ENCODE measurements at places on chromosomes 1 and 21. TPM values are rescaled to one million over a fixed set of nuclear protein-coding genes. Genes with fewer than 3 reads are reported as not detected.

DNA sequence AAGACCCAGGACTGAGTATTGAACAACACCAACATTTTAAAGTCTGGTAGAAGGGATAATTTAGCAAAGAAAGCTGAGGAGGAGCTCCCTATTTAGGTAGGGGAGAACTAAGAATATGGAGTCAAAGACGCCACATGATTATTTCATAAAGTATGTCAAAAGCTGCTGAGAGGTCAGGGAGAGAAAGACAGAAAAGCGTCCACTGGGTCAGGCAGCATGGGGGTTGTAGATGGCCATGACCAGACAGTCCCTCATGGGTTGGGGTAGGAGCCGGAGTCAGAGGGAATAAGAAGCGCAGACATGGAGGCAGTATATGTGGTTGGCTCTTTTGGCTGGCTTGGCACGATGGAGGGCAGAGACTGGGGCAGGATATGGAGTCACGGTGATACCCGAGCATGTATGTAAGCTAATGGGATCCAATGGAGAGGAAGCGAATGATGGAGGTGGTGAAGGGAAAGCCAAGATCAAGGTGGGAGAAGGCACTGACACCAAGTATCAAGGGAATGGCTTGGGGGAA is 4.8 kb downstream of the C1orf115 start:
- no peak for DNase-seq

DCDC2B gene
- total RNA-seq: not detected

GRCh38 chr21:45455674-45456583 is 51.0 kb downstream of the COL18A1 start:
- DNase-seq: no peak

GRCh38 chr1:214935258-214935657 is 147.3 kb upstream of the KCNK2 start:
- no peak for DNase-seq

DNA sequence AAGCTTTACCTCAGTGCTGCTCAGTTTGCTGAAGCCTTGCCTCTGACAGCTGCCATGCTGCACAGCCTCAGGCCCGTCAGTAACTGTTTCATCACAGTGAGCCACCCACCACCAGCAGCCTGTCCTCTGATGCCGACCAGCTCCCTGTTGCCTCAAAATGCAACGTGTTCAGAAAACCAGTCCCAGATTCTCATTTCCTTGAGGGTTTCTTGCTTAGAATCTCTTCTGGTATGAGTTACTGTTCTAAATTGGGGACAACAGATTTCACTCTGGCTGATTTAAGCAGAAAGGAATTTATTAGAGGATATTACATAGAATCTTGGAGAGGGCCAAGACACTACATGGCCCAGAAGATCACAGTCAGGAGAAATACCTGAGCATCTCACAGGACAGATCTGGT is 11.0 kb downstream of the UBL4B start:
- DNase-seq: no peak

DNA sequence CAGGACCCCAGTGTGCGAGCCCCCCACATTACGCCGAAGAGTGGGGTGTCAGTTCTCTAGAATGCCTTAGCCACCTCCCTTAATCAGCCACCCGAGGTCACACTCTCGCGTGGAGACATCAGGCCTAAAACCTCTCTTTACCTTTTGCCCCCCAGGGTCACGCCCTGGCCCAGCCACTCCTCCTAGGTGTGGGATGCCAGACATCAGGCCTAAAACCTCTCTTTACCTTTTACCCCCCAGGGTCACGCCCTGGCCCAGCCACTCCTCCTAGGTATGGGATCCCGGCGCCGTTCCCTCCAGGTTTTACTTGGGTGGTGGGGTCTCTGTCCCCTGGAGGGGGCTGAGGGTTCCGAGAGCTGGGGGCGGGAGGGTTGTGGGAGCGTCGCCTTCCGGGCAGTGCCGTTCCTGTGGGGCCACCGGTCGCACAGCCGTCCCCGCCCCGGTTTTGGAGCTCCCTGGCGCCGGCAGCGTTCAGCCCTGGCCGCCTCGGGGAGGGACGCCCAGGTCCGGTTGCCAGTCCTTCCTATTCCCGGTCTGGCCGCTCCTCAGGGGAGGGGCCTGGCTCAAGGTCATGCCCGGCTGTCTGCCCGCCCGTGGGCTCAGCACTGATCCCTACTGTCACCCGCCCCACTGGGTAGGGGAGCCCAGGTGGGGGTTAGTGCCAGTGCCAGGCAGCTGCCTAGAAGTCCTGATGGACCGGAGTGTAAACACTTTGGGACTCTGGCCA is 882 bp downstream of the VPS13D start:
- DNase-seq: no peak

DNA sequence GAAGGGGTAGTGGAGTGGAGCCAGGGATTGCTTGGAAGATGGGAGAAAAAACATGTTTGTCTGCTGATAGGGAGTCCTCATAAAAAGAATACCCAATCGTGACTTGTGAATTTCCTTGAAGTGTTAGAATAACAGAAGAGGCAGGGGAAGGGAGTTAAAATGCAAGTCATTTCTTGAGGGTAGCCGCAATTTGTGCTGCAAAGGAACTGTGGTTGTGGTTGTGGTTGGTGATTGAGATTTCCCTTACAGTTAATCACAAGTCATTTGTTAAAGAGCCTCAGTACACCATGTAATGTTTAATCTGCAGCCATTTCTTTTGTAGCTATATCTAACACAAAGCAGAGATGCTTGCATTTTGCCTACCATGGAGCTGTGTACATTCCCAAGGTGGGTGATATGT is 38.5 kb upstream of the EGLN1 start:
- DNase-seq: peak; percentile 13

DNA sequence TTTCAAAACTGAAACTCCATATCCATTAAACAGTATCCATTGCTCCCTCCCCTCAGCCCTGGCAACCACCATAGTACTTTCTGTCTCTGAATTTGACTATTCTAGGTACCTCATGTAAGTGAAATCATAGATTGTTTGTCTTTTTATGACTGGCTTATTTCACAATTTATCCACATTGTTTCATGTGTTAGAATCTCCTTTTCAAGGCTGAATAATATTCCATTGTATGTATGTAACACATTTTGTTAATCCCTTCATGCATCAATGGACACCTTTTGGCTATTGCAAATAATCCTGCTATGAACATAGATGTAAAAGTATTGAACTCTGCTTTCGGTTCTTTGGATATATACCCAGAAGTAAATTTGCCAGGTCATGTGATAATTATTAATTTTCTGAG is 37.5 kb downstream of the AGO3 start:
- DNase-seq: no peak

- no peak for DNase-seq
Measured at GRCh38 chr1:6488602-6489382, 2.7 kb downstream of the PLEKHG5 start.

DNA sequence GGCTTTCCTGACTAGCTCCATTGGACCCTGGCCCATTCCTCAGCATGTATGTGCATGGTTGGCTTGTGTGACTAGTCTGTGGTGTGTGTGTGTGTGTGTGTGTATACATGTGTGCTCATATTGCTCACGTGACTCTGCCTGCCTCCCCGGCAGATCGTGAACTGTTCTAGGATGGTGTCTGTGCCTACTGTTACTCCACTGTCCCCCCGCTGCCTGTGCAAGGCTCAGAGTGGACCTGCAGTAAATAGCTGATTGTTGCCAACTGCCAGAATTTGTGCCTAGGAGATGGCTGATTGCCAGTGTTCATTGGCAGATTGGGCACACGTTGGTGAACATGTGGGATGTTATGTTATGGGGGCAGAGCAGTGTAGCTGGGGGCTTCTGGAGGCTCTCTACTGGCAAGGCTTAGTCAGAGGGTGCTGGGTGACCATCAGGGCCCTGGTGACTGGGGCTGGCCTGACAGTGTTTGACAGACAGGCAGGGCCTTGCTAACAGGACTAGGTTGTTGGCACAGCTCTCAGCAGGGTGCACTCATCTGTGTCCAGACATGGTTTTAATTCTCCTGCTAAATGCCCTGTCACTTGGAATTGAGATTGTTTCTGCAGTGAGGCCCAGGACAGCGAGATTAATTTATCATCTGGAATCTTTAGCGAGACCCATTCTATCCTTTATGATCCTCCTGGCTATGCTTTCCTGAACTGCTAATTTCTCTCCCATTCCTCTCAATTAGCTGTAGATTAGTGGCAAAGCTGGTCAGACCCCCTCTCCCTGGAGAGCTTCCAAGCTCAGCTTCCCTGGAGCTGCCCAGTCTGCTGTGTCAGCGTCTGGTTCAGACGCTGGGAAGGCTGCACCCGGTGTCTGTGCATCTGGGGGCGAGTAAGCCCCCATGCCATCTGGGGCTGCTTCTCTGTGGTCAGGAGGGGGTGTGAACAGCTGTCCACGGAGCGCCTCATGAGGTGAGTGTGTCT is 20.8 kb downstream of the SLC6A17 start:
- DNase-seq: no peak

RIT1 gene
- 64.6 TPM for total RNA-seq

- no peak for DNase-seq
Measured at GRCh38 chr1:91844862-91845528, 41.0 kb downstream of the TGFBR3 start.

GRCh38 chr1:248622570-248623001 is 12.3 kb downstream of the OR2T11 start:
- no peak for DNase-seq

- no peak for DNase-seq
Measured at GRCh38 chr1:92031281-92032110, 1.7 kb downstream of the EPHX4 start.

C1orf94 gene
- total RNA-seq: not detected
